CD8-positive, alpha-beta memory T cell (primary cell): ENCODE measurements at places on chromosomes 11 and 22. TPM values are rescaled to one million over a fixed set of nuclear protein-coding genes. Genes with fewer than 3 reads are reported as not detected.

DNA sequence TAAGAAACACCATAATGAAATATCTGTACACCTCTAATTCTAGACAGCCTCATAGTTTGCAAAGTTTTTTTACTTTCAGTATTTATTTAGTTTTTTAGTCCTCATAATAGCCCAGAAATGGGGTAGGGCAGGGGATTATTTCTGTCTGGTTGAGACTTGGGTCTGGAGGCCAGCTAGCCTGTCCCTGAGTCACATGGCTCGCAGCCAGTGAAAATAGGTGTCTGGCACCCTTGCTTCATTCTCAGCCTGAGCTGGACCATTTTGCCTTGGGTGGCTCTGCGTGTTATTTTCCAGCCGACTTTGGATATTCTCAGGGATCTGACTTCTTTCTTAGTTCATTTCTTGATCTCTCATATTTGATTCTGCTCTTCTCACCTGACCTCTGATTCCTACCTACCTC lies 123.9 kb upstream of the NARS2 start:
- no peak overlapping the region for H3K4me3 ChIP-seq
- H3K36me3 ChIP-seq: no peaks in the 10 kb centered on the region
- H3K4me1 ChIP-seq: no peaks in the 10 kb centered on the region
- H3K27ac ChIP-seq: no peak overlapping the region

TMPRSS4 gene
- total RNA-seq: not detected

SAA4 gene
- not detected for total RNA-seq

GRCh38 chr11:123144707-123145106 lies 50.3 kb downstream of the CLMP start:
- no peak overlapping the region for H3K4me3 ChIP-seq
- H3K36me3 ChIP-seq: no peaks in the 10 kb centered on the region
- no peaks in the 10 kb centered on the region for H3K4me1 ChIP-seq
- H3K27ac ChIP-seq: no peak overlapping the region

TREH gene
- not detected for total RNA-seq

DNA sequence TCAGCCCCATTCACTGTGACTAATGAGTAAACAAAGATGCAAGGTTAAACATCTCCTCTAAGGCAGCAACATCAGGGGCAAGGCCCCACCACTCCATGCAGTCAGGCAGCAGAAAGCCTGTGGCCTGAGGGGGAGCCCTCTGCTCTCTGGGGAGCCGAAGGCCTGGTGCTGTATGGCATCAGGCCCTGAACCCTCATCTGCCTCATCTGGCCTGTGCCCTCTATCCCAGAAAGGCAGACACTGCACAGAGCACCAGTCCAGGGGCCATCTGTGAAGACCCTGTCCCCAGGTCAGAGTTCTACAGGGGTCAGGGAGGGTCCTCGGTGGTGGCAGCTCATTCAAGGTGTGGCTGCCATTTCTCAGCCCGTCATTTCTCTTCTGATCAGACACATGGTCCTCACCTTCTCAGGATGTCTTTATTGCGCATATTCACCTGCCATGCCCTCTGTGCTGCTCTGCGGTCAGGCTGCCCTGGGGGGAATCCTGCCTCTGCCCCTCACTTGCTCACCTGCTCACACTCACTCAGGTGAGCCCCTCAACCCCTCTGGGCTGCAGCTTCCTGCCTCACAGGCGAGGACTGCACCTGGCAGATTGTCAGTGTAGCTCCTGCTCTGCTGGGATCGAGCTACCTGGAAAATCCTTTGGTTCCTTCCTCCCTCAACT lies 103.1 kb upstream of the PITPNB start:
- H3K4me1 ChIP-seq: no peaks in the 10 kb centered on the region
- H3K27me3 ChIP-seq: no peaks in the 10 kb centered on the region
- H3K27ac ChIP-seq: no peak overlapping the region
- H3K4me3 ChIP-seq: no peak overlapping the region
- no peak for DNase-seq
- no peaks in the 10 kb centered on the region for H3K36me3 ChIP-seq

GRCh38 chr11:110828086-110828485 lies 115.8 kb upstream of the ARHGAP20 start:
- no peaks in the 10 kb centered on the region for H3K36me3 ChIP-seq
- no peaks in the 10 kb centered on the region for H3K27me3 ChIP-seq
- H3K4me1 ChIP-seq: no peaks in the 10 kb centered on the region
- no peak for DNase-seq
- H3K4me3 ChIP-seq: no peak overlapping the region

DNA sequence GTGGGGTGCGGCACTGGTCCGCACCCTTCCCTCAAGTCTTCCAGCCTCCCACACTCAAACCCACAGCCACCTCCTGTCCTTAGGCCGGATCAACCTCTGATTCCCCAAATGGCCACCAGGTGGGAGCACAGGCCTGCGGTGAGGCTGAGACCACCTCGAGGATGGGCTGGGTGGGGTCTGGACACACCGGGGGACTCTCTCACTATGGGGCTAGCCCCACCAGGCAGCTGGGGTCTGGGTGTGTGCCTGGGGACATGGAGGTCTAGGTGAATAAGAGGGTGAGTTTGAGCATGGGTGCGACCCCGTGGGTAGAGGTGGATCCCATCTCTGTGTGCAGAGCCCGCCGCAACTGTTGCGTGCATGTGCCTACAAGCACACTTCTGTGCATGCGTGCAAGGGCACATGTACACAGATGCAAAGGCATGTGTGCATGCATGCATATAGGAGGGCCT lies 32.6 kb downstream of the MYO18B start:
- no peak overlapping the region for H3K4me3 ChIP-seq
- H3K4me1 ChIP-seq: no peaks in the 10 kb centered on the region
- no peaks in the 10 kb centered on the region for H3K36me3 ChIP-seq
- H3K27me3 ChIP-seq: no peaks in the 10 kb centered on the region

TRIM6 gene
- not detected for total RNA-seq

DNA sequence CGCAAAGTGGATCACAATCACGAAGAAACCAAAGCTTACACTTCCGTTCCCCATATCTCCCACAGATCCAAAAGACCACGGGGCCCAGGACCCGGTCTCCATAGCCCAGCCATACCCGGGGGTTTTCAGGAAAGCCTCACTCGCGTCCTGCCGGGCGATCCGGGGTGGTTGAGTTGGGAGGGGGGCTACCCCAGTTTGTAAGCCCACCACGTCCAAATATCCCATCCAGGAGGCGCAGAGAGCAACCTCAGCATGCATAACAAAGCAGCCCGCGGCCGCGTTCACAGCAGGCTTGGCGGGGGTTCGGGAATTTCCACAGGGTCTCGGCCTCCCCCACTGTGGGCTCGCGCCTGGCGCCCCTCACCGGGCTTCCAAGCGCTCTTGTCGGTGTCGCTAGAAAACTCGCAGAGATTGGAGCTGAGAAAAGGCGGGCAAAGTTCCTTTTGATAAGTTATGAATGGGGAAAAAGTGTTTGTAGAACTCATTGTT lies 9.5 kb downstream of the SDF2L1 start:
- peaks cover 5% of the 10 kb centered on the region for H3K36me3 ChIP-seq
- H3K27ac ChIP-seq: peak overlapping the region; percentile 84
- H3K27me3 ChIP-seq: no peaks in the 10 kb centered on the region

TEAD1 gene
- 0.59 TPM for total RNA-seq

TMEM45B gene
- total RNA-seq: 0.44 TPM

MYO7A gene
- 0.20 TPM for total RNA-seq

- H3K36me3 ChIP-seq: no peaks in the 10 kb centered on the region
- H3K4me1 ChIP-seq: peaks cover 79% of the 10 kb centered on the region
- H3K4me3 ChIP-seq: peak overlapping the region; percentile 34
- no peaks in the 10 kb centered on the region for H3K27me3 ChIP-seq
Measured at GRCh38 chr11:122850076-122850631, 11.9 kb downstream of the CRTAM start.

DNA sequence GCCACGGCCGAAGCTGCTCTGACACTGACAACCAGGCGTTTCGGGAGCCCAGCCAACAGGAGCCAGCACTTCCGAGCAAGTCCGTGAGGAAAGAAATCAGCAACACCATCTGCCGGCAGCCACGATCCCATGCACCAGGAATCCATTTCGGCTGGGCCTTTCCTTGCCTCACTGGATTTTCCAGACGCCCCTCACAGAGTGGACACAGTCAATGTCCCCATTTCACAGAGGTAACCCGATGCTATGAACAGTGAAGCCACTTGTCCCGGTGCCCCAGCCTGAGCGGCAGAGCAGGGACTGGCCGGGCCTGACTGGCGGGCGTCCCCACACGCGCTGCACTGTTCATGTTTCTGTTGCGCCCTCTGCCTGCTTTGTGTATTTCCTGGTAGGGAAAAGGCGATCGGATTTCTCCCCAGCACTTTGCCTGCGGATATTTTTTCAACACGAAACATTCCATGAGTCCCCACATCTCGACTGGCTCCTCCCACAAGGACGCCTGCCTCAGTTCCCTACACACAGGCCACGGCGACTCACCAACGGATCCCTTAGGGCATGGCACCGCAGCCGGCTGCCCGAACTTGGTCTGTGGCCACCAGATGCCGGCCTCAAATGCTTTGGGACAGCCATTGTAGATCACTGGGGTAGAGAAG lies 55.3 kb downstream of the TRMU start:
- peaks cover 7% of the 10 kb centered on the region for H3K4me1 ChIP-seq
- no peak overlapping the region for H3K4me3 ChIP-seq
- no peaks in the 10 kb centered on the region for H3K36me3 ChIP-seq
- no peaks in the 10 kb centered on the region for H3K27me3 ChIP-seq
- DNase-seq: no peak

GRCh38 chr22:47446331-47446730 lies 683.9 kb downstream of the TBC1D22A start:
- H3K4me1 ChIP-seq: no peaks in the 10 kb centered on the region
- no peaks in the 10 kb centered on the region for H3K27me3 ChIP-seq
- no peak overlapping the region for H3K27ac ChIP-seq
- no peaks in the 10 kb centered on the region for H3K36me3 ChIP-seq

MS4A4E gene
- total RNA-seq: not detected

GRCh38 chr11:46729110-46730027 lies 10.4 kb downstream of the F2 start:
- H3K4me3 ChIP-seq: no peak overlapping the region
- no peak for DNase-seq
- no peaks in the 10 kb centered on the region for H3K4me1 ChIP-seq
- H3K27me3 ChIP-seq: no peaks in the 10 kb centered on the region
- H3K27ac ChIP-seq: no peak overlapping the region

ARHGEF17 gene
- not detected for total RNA-seq

DNA sequence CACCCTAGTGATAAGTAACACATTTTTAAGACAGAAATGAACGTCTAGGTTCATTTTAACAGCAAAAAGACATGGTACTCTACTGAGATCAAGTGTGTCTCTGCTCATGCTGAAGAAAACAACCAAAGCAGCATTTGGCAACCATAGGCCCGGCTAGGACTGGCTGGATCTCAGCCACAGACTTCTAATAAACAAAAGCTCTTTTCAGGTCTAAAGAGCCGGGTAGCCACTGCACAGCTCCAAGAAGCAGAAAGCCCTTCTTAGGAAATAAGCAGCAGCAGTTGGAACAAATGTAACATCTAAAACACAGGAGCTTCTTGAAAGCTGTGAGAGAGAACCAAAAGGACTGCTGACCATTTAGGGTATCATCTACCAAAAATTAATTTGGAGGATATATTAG lies 37.6 kb downstream of the PITPNB start:
- no peaks in the 10 kb centered on the region for H3K27me3 ChIP-seq
- no peak overlapping the region for H3K4me3 ChIP-seq
- H3K36me3 ChIP-seq: peaks cover 13% of the 10 kb centered on the region
- no peak overlapping the region for H3K27ac ChIP-seq
- no peak for DNase-seq
- peaks cover 11% of the 10 kb centered on the region for H3K4me1 ChIP-seq

DNA sequence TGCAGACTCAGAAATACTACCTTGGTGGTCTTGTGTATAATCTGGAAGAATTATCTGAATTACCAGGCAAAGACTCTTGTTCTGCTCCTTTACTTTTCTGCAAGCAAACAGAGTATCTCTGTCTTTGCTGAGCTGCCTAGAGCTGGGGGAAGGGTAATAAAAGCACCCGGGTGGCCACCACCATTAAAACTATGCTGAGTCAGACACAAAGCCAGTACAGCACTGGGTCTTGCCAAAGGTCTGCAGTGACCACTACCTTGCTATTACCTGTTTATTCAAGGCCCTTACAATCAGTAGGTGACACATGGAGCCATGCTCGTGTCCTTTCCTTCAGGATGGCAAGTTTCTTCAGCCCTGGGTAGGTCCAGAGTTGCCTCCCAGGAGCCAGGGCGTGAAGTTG lies 420.6 kb upstream of the CNTN5 start:
- H3K36me3 ChIP-seq: no peaks in the 10 kb centered on the region
- no peak overlapping the region for H3K27ac ChIP-seq
- H3K4me1 ChIP-seq: no peaks in the 10 kb centered on the region
- no peak overlapping the region for H3K4me3 ChIP-seq
- no peaks in the 10 kb centered on the region for H3K27me3 ChIP-seq

MYOD1 gene
- not detected for total RNA-seq

DNA sequence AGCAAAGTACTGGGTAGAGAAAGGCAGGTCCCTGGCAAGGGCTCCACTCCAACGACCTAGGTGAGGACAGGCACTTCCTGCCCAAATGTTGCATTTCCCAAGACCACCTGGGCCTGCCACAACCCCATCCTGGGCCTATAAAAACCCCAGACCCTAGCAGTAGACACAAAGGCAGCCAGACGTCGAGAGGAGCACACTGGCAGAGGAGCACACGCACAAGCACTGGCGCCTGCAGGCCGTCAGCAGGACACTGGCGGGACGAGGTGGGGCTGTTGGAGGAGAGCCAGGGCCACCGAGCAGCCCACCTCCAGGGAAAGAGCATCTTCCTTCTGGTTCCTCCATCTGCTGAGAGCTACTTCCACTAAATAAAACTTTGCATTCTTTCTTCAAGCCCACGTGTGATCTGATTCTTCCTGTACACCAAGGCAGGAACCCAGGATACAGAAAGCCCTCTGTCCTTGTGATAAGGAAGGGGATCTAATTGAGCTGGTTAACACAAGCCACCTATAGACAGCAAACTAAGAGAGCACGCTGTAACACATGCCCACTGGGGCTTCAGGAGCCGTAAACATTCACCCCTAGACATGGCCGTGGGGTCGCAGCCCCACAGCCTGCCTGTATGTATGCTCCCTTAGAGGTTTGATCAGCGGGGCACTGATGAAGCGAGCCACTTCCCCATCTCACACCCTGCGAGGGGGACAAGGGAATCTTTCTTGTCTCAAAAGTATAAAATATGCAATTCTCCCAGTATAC lies 89.7 kb upstream of the MTMR2 start:
- peak; percentile 60 for DNase-seq
- no peak overlapping the region for H3K27ac ChIP-seq
- H3K27me3 ChIP-seq: no peaks in the 10 kb centered on the region
- peaks cover 54% of the 10 kb centered on the region for H3K4me1 ChIP-seq
- peak overlapping the region; percentile 33 for H3K4me3 ChIP-seq
- no peaks in the 10 kb centered on the region for H3K36me3 ChIP-seq

DNA sequence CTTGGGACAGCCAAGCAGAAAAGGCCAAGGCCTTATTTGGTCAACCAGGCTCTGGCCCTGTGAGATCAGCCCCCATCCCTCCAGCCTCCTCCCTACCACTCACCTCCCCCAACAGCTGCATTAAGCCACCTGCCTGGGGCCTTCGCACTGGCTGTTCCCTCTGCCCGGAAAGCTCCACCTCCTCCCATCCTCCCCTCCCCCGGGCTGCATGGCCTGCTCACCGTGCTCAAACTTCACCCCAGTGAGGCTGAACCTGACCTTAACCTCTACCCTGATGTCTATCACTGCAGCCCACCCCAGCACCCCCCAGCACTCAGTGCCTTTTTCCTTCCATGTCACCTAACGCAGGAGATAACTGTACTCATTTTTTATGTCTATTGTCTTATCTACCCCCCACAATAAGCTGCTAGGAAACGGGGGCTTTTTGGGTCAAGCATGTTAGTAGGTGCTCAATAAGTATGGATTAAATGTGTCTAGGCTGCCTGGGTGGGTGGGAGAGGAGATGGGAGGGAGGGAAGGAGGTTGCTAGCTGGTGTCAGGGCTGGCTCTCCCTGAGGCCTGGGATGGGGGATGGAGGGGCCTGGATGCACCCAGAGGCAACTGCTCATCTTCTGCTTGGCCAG lies 912 bp downstream of the PTPRCAP start:
- H3K36me3 ChIP-seq: peaks cover 23% of the 10 kb centered on the region
- peak; percentile 48 for DNase-seq
- peaks cover 73% of the 10 kb centered on the region for H3K4me1 ChIP-seq
- peak overlapping the region; percentile 95 for H3K4me3 ChIP-seq
